ENCODE measurements at places on chromosomes 7 and 10.

- DNase-seq, result peak; percentile 71
Observed at GRCh38 chr7:38318803-38319416, 45.5 kb upstream of the TARP start.

GRCh38 chr7:98418636-98419315 is 17.9 kb upstream of the BAIAP2L1 start:
- DNase-seq, result peak; percentile 84

DNA sequence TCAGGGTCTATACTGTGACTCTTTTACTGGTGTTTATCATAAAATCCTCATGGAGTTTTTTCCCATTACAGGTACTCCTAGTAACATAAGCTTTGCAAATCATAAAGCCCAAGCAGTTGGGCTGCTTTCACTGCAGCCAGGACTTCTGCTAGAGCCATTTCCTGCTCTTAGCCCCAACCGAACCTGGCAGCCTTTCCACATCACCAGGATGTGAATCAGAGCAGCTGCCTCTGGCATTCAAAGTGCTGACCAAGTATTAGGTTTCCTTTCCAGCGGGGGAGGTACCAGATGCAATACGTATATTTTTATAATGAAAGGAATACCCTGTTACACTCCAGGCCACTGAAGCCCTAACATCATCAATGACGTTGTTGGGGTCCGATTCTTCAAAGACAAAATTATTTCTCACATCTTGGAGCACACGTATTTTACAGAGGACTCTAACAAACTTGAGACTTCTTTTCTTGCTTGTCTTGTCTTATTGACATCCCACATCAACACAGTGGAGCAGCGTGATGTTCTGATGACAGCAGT is 3.6 kb upstream of the HTR5A start:
- no peak for DNase-seq

DNA sequence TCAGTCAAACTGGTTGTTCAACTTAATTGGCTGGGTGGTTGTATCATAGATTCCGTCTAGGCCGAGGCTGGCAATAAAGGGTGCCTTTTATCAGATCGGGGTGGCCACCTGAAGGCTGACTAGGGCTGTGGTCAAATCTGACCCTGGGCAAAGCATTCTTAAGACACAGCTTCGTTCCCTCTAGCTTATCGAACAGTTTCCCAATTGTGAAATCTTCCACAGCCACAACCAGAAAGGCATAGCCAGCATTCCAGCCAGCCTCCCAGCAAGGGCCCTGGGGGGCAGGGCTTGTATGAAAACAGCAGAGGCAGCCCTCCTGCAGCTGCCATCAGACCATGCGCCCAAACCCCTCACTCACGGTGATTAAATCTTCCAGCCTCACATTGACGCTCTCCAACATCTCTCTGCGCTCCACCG is 42.5 kb upstream of the TMEM213 start:
- DNase-seq, result peak; percentile 44

- DNase-seq, result no peak
Observed at GRCh38 chr7:39306016-39306570, 260.1 kb upstream of the YAE1 start.

- DNase-seq, result no peak
Observed at GRCh38 chr10:93458821-93459257, 23.3 kb downstream of the MYOF start.

DNA sequence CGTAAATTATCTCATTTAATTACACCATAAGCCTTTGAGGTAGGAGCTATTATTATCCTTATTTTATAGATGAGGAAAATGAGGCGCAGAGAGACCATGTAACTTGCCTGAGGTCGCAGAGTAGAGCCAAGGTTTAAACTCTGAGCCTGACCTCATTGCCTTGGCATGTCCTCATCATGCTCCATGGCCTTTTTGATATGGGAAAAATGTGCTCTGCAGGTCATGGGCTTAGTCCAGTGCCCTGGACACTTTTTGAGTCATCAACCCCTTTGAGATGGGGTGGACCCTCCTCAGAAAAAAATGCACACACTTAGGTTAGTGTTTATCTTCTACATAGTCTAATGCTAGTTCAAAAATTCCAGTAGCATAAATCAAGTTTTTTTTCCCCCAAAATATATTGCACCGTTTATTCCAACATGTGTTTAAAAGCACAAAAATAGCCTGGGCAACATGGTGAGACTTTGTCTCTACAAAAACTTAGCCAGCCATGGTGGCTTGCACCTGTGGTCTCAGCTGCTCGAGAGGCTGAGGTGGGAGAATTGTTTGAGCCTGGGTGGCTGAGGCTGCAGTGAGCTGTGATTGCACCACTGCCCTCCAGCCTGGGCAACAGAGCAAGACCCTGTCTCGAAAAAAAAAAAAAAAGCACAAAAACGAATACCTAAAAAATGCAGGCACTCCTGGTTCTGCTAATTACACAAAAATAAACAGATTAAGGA is 28.6 kb upstream of the TMEM178B start:
- no peak for DNase-seq

DNA sequence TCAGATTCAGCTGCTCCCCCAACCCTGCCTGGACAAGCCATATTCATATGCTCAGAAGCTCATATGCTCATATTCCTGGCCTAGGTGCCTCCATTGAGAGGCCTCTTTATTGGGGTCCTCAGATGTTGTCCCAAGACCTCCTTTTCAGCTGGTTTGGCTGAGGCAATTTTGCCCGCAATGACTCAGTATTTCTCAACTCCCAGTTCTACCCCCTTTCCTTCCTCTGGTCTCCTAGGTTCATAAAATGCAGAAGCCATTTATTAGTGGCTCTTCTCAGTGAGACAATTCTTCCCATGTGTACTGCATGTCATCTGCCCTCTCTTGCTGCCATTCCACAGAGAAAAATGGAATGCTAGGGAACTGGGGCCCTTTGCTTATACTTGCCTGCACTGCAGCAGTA is 110.7 kb downstream of the INHBA start:
- DNase-seq, result no peak

DNA sequence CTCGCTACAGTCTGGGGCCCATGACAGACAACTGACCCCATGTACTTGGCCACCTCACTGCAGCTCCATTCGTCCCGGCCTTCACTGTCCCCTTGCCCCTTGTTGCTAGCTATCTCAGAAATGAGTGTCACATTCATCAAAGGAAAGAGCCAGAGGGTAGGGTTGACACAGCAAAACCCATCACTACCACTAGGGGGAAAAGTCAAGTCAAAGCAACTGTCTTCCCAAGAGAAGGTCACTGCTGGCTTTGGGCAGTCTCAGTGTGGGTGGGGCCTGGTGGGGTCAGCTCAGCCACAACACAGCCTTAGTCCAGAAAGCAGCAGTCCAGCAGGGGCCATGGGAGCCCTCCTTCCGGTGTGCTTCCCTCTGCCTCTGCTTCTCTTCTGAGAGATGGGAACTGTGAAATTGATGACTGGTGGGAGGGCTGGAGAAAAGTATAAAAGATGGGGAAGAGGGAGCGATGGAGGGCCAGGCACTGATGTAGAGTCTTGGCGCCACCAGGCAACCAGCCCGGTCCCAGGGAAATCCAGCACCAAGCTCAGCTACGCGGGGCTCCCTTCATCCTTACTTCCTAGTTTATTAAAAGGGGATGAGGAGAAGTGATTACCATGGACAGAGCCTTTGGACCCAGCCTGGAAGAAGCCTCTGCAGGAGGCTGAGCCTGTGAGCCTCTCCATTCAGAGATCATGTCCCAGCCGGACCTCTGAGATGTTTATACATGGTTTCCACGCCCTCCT is 58.0 kb downstream of the PLXNA4 start:
- DNase-seq, result peak; percentile 68

DNA sequence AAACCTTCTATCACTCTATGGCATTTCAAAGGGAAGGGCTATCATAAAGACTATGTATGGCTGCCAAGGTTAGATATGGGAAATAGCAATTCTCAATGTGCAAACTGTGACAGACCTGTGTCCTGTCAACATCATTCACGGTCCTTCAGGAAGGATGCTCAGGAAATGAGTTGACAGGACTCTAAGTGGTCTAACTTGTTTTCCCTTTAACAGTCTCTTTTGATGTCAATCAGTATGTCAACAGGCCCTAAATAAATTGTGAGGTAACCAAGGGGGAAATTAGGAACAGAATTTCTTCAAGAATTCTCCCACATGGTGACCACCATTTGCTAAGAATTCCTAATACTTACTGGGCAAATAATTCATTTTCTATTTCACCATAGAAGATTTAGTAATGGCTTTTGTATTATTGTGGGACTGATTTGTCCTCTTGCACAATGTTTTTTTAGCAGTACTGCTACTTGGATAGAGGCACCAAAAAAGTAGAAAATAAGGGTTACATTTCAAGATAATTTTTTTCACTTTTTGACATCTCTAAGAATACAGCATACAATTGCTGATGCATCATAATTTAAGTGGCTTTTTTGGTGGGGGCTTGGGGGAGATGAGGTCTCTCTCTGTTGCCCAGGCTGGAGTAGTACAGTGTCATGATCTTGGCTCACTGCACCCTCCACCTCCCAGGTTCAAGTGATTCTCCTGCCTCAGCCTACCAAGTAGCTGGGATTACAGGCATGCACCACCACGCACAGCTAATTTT is 275.8 kb downstream of the CACNA2D1 start:
- no peak for DNase-seq

DNA sequence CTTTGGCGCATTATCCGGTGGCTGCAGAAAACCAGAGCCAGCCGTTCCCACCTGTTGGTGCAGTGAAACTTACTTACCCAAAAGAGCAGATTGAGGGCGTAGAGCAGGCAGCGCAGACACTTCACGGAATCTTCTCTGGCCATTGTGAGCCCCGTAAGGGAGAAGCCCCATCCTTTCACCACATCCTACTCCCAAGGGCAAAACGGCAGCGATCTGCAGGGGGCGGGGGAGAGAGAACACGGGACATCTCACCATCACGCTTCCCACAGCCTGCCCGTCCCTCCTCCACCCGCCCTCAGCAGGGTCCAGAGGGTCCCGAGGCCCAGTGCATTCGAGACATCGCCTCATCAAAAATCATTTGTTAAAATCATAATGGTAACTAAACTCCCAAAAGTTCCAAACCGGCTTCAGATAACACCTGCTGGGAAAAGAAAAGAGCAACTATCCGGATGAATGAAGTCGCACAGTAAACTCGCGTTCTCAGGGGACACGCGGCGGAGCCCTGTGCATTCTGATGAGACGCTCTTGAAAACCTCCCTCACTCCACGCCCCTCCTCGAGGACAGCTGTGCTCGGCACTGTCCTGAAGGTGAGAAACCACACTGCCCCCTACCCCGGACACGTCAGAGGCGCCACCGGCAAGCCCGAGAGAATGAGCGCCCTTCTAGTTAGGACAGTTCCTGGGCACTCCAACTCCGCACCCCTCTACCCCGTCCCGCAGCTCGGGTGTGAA is 1.2 kb downstream of the TSPAN12 start:
- peak; percentile 60 for DNase-seq

DNA sequence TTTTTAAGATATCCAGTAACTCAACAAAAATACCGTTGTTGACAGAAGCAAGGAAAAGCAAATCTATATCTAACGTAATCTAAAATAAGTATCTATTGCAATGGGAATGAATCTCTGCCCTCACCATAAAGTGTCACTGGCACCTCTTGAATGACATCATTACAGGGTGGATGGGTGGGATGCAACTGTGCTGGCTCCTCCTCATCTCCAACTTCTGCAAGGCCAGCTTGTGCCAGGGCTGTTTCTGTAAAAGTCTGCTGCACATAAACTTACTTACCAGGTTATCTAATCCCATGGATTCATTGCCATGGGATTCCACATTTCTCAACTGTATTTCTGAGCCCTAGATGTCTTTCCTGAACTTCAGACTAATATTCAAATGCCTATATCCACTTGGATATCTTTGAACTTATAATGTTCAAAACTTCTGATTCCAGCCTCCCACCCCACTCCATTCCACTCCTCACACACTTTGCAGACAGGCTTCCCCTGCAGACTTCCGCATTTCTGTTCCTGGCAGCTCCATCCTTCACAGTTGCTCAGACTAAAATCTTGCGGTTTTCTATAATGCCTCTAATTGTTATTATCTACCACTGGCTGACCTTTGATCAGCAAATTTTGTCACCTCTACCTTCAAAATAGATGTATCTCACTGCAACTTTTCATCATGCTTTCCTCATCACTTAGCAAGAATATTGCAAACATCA is 10.7 kb downstream of the FGL2 start:
- DNase-seq, result no peak

DNA sequence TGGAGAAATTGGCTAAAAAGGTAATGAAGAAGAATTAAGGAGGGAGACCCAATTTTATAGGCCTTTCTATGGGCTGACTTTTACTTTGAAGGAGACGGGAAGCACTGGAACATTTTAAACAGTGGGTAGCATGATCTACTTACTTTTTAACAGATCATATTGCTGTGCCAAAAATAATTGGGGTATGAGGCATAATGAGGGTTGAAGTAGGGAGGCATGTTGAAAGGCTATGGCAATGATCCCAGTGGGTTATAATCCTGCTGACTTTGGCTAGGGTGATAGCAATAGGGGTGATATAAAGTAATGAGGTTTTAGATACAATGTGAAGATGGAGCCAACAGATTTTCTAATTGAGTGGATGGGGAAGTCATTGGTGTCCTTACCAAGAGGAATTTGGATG is 73.2 kb downstream of the GPR37 start:
- no peak for DNase-seq

DNA sequence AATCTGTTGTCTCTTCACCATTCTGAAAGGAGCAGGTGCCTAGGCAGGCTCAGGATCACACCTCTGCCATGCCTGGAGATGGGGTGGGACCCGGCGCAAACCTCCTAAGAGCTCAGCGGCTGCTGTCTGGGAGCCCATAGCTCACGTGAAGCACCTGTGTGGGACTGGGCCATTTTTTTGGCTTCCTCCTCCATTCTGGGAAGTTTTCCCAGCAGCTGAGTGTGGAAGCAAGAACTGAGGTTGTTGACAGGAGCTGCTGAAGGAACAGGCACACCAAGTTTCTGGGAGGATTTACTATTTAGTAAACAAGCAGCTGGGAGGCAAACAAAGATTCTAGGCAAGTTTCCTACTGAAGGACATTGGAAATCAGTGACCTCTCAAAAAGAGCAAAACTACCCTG is 77.3 kb downstream of the FAM13C start:
- no peak for DNase-seq

DNA sequence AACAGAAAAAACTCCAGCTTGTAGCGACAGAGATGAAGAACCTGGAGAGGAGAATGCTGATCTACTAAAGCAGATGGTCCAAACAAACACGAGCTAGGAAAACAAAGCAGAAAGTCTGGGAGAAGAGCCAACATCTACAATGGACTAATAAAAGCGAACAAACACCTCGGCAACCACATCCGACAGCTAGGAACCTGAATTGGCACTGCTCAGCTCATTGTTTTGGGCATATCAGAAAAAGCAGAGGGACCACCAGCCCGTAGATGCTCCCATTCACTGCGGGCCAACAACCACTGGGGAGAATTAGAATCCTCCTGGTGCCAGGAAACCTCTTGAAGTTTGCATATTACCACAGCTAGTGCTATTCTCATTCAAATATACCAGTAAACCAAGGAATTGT is 204.7 kb downstream of the NXPH1 start:
- DNase-seq, result no peak

Data from HuH-7 (cell line).